Activated naive CD4-positive, alpha-beta T cell (primary cell): ENCODE measurements at places on chromosomes 16 and 17.

DNA sequence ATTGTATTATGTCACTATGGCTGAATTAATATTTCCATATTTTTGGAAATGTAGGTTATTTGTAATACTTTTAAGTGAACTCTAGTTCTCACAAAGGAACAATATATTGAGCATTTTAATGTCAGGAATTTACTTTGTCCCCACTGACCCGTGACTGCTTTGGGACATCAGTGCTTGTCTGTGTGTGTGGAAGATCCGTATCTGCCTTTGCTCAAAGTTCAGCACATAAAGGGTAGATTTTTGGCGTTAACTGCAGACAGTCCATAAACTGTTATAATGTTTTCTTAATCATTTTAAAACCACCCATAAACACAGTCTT, 39.3 kb upstream of the AQP8 start:
- no peak for DNase-seq

DNA sequence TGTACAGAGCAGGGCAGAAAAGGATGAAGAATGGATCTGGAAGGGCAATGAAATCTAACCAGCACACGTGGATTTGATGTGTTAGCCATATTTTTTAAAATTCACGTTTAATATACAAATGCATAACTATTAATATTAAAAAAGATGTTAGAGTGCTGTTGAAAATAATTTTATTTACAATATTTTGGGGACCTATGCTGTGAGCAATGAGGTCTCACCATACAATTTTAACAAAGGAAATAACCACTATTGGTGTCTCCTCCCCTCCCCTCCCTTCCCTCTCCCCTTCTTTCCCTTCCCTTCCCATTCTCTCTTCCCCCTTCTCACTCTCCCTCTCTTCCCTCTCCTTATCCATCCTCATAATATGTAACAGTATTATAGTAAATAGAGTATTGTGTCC, 64.2 kb upstream of the GPR139 start:
- DNase-seq, result no peak

DNA sequence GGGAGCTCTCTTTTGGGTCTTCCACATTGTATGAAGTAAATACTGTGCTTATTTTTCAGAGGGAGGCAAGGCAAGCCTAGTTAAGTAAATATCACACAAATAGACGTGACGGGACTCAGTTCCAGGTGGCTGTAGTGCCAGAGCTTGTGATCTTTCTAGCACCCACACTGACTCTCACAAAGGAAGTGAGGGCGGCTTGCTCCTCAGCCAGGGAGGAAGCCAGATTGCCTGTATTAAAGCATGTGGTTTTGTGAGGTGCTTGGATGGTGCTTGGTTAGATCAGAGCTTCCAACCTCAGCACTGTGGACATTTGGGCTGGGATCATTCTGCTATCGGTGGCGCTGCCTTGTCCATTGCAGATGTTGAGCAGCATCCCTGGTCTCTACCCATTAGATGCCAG, 80.1 kb downstream of the VAT1L start:
- no peak for DNase-seq

GRCh38 chr16:30924076-30924912, 922 bp downstream of the FBXL19 start:
- no peak for DNase-seq

DNA sequence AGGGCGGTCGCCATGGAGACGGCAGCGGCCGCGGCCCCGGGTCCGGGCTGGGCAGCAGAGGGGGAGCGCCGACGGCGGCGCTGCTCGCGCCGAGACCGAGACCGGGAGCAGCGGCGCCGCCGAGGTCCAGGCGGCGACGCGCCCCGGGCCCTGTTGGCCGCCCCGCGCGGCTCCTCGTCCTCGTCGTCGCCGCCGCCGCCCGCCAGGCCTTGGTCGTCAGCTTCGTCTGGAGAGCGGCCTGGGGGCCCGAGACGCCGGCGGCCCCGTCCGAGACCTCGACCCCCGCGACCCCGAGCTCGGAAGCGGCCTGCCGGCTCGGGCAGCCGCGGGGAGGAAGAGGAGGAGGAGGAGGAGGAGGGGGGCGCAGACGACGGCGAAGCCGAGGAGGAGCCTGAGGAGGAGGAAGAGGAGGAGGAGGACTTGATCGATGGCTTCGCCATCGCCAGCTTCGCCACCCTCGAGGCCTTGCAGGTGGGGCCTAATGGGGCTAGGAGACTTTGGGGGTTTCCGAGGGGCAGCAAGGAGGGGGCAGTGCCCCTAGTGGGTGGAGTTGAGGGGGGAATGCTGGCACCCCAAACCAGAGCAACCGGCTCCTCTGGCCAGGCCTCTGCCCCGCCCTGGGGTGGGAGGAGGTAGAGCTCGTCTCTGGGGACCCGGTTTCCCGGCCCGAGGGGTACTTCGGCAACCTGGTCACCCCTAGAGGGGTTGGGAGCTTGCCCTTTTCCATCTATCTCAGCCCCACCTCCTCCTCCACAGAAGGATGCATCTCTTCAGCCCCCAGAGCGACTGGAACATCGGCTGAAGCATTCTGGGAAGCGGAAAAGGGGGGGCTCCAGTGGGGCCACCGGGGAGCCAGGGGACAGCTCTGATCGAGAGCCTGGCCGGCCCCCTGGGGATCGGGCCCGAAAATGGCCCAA, 1.5 kb downstream of the FBRS start:
- no peak for DNase-seq

DNA sequence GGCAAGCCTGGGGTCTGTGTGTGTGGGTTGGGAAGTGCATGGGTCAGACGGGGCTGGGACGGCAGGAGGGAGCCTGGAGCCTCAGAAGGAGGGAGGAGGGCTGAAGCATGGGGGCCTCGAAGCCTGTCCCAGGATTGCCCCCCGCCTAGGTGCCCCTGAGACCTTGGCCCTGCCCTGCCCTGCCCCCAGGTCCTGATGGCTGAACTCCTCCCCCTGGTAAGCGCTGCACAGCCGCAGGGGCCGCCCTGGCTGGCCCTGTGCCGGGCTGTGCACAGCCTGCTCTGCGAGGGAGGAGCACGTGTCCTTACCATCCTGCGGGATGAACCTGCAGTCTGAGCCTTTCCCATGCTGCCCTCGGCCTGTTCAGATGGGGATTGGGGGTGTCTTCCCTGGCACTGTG, 4.4 kb downstream of the TEDC2 start:
- DNase-seq, result no peak

DNA sequence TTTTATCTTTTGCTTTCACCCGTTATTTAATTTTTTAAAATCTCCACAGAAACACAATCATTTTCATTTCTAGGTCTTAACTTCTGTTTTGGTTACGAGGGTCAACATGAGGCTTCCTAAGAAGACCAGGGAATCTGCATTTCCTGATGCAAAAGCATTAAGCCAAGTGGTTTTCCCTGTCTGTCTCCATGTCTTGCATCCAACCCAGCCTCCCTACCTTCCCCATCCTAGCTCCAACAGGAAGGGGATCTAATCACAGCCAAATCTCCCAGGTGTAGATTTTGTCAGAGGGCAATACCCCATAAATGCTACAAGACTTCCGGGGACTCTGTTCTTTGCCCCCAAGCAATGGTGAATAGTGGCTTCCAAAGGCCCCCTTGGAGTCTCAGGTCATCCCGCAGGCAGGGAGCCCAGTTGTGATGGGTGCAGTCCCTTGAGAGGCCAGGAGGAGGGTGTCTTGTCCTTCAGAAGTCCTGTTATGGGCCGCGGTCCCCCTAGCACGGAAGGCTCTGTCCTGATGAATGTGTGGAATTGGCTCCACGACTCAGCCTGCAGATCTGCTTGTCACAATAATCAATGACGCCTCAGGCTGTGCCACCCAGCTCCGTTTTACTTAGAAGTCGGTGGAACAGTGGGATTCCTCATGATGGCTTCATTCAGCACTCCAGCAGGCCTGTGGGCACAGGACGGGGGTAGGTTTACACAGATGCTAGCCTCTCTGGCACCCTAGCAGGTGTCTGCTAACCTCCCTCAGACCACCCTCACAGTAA, 141.1 kb downstream of the RGS9 start:
- no peak for DNase-seq

DNA sequence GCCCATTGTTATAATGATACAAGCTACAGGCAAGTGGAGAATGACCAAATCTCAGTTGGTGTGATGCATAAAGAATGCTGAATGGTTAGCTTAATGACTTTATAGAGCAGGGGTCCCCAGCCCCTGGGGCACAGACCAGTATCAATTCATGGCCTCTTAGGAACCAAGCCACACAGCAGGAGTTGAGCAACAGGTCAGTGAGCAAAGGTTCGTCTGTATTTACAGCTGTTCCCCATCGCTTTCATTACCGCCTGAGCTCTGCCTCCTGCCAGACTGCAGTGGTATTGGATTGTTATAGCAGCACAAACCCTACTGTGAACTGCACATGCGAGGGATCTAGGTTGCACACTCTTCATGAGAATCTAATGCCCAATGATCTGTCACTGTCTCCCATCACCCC, 114.0 kb upstream of the ZFHX3 start:
- no peak for DNase-seq

GRCh38 chr16:66360624-66361324, 5.7 kb upstream of the CDH5 start:
- DNase-seq, result no peak

GRCh38 chr16:57643910-57644309, 15.5 kb downstream of the ADGRG1 start:
- DNase-seq, result no peak

GRCh38 chr17:48597778-48598631, 4.4 kb upstream of the HOXB5 start:
- no peak for DNase-seq

DNA sequence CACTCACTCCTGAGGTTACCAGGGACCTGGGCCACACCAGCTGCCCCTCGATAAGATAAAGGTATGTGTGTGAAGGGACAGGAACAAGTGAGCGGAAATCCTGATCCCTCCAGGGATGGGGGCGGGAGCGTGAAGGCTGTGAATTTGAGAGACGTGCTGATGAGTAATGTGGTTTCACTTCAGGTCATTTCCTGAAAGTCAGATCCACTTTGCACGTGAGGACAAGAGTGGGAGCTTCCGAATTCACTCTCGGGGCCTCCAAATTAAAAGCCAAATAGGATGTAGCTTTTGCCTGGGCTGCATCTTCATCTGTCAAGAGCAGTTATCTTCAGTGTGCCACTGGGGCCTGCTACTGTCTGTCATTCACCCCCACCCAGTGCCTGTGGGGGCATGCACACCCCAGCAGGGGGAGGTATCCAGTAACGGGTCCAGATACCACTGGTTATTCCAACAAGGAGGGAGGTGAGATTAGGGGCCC, 87.4 kb upstream of the LHX1 start:
- no peak for DNase-seq

DNA sequence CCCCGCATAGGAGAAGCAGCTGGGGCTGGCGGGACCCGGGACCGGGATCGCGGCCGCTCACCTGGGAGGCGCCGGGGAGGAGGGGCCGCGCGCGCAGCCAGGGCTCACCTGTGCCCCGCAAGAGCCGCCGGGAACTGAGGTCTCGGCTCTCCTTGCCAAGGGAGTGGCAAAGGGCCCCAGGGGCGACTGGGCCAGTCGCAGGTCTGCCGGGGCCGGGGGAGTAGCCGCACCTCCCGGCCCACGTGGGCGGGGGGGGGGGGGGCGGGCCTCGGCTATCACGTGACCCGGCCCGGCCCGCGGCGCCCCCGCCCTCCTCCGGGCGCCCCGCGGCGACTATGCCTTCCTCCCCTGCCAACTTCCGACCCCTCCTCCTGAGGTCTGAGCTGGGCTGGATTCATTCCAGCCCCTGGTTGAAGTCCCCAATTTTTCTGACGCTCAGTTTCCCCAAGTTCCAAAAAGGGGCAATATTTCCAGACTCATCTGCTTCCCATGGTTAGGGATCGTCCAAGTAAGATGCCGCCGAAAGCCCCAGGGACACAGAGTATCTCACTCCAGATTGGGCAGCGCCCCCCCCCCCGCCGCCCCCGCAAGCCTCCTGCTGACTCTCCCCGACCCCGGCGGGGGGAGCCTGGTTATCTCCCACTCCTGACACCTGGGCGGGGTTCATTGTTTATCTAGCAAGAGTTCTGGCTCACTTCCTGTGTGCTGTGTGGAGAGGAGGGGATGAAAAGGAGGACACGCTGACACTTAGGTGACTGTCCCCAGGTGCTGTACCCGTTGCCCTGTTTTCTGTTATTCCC, at the start of gene TMC6:
Gene TMC6 (minus strand): TSS at position 205 of the 800 bp plus-strand sequence. CDS start 1,923 bp downstream, outside the sequence.
- DNase-seq, result peak; percentile 55

GRCh38 chr17:14316126-14316832, 15.4 kb downstream of the HS3ST3B1 start:
- no peak for DNase-seq

DNA sequence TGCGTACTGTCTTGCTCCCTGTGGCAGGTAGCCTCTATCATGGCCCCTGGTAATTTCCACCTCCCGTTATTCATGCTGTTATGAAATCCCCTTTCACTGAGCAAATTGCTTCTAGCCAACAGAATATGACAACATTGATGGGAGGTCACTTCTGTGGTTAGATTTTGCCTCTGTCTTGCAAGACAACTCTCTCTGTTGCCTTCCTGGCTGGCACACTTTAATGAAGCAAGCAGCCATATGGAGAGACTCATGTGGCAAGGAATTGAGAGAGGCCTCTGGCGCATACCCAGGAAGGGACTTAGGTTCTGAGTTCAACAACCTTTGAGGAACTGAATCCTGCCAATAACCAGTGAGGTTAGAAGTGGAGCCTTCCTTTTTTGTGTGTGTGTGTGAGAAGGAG, 51.8 kb upstream of the GPRC5B start:
- DNase-seq, result no peak

- DNase-seq, result no peak
These were observed 41.5 kb downstream of the USP22 start for GRCh38 chr17:21001111-21001812.

- DNase-seq, result no peak
These were observed 166.7 kb downstream of the CPPED1 start for GRCh38 chr16:12637002-12637401.

GRCh38 chr17:59753522-59754467, 46.3 kb downstream of the VMP1 start:
- DNase-seq, result no peak

DNA sequence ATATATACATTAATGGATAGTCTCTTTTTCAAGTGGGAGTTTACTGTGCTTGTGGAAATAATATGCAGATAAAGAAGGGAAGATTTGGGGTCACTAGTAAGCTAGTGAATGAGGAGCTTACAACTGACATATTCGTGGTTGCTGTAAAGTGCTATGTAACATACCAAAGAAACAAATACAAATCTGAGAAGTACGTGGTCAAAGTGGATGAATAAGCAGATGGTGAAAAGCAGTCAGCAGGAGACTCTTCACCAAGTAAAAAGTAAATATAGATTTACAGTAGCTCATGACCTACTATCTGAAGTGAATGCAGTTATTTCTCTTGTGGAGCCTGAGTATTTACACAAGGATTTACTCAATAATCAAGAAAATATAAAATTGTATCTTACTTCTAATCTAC, 136.6 kb upstream of the ELAC2 start:
- DNase-seq, result no peak

- DNase-seq, result no peak
These were observed 25.3 kb upstream of the PHAF1 start for GRCh38 chr16:67084345-67085028.

GRCh38 chr16:24993722-24994686, 21.2 kb downstream of the ARHGAP17 start:
- DNase-seq, result no peak
